Progenitor cell of endocrine pancreas (in vitro differentiated cells): ENCODE measurements at places on chromosomes 4 and X. TPM values are rescaled to one million over a fixed set of nuclear protein-coding genes. Genes with fewer than 3 reads are reported as not detected.

ZNF185 gene
- 10.1 and 12.3 TPM in 2 replicates for total RNA-seq

UGDH gene
- total RNA-seq: 518 and 607 TPM in 2 replicates

GRCh38 chr4:35934320-35934981 lies 309.9 kb downstream of the ARAP2 start:
- H3K27me3 ChIP-seq: peaks cover 18% of the 10 kb centered on the region
- no peak overlapping the region for H3K27ac ChIP-seq

GRCh38 chrX:50072110-50072509 lies 128.7 kb downstream of the AKAP4 start:
- no peak overlapping the region for H3K27ac ChIP-seq
- no peak for DNase-seq
- H3K27me3 ChIP-seq: no peaks in the 10 kb centered on the region
- H3K4me3 ChIP-seq: no peak overlapping the region
- peaks cover 20% of the 10 kb centered on the region for H3K4me1 ChIP-seq

- H3K27me3 ChIP-seq: no peaks in the 10 kb centered on the region
- H3K4me3 ChIP-seq: peak overlapping the region; percentile 97
- DNase-seq: no peak
- H3K27ac ChIP-seq: peak overlapping the region; percentile 99
- H3K36me3 ChIP-seq: no peaks in the 10 kb centered on the region
Observed at GRCh38 chr4:15653864-15654592, 1.1 kb downstream of the FBXL5 start.
